Activated naive CD4-positive, alpha-beta T cell treated with anti-CD3 and anti-CD28 coated beads for 36 hours (primary cell): ENCODE measurements at places on chromosomes 7 and 10. TPM values are rescaled to one million over a fixed set of nuclear protein-coding genes. Genes with fewer than 3 reads are reported as not detected.

GRCh38 chr7:23332193-23332592 lies 33.1 kb downstream of the MALSU1 start:
- no peak for DNase-seq

- DNase-seq, result no peak
Measured at GRCh38 chr7:81120803-81121202, 202.0 kb upstream of the SEMA3C start.

GRCh38 chr7:34761206-34761605 lies 103.2 kb downstream of the NPSR1 start:
- DNase-seq, result no peak

GRCh38 chr10:43386981-43387677 lies 15.7 kb downstream of the FXYD4 start:
- DNase-seq, result no peak

The FAM25A gene
- total RNA-seq, result not detected

The SEMA3D gene
- not detected for total RNA-seq
